CD4-positive, alpha-beta memory T cell (primary cell): ENCODE measurements at places on chromosomes 3 and 15. TPM values are rescaled to one million over a fixed set of nuclear protein-coding genes. Genes with fewer than 3 reads are reported as not detected.

DNA sequence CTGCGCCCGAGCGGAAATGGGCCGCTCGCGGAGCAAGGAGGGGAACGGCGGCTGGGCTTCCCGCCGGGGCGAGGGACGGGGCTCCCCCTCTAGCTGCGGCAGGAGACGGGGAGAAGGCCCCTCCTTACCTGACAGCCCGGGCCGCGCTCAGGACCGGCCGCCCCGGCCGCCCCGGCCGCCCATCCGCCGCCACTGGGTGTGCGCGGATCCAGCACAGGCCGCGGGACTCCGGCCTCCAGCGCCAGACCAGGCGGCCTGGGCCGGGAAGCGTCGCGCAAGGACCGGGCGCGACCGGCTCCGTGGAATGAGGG lies 296 bp downstream of the TPRA1 start:
- DNase-seq, result no peak
- H3K4me3 ChIP-seq, result peak overlapping the region; percentile 83
- H3K27me3 ChIP-seq, result no peaks in the 10 kb centered on the region
- peaks cover 26% of the 10 kb centered on the region for H3K4me1 ChIP-seq
- H3K27ac ChIP-seq, result peak overlapping the region; percentile 73

DNA sequence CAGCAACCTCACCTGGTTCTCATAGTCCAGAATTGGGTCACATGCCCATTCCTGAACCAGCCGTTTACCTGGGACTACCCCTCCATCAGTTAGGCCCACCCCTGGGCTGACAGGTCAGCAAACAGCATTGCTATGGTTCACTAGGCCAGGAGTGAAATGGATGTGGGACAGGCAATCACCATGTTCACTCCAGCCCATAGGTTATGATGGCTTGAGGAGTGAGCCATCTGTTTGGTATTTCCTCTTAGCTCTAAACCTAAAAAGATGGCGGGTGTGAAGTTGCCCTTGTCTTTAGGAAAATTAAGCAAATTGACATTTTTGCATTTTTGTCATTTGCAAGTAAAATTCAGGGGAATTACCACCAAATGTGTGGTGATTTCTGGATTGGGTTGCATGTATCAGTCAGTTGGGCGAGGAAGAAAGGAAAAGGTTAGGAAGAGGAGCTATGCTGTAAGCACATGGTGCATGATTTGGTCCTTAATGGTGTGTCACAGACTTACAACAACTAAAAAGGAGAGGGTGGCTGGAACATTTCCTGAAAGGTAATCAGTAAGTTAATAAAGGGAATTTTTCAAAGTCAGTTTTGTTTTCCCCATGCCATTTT lies 17.2 kb downstream of the NXPE3 start:
- H3K4me3 ChIP-seq, result no peak overlapping the region
- H3K4me1 ChIP-seq, result peaks cover 44% of the 10 kb centered on the region
- no peaks in the 10 kb centered on the region for H3K27me3 ChIP-seq
- H3K27ac ChIP-seq, result no peak overlapping the region

DNA sequence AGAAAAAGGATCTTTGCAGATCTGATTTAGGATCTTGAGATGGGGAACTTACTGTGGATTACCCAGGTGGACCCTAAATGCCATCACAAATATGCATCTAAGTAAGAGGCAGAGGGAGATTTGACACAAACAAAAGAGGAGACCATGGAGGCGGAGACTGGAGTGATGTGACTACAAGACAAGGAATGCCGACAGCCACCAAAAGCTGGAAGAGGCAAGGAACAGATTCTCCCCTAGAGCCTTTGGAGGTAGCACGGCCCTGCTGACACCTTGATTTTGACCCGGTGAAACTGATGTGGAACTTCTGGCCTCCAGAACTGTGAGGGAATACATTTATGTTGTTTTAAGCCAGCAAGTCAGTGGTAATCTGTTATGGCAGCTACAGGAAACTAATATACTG lies 44.0 kb downstream of the GASK1A start:
- no peak for DNase-seq
- H3K4me1 ChIP-seq, result peaks cover 74% of the 10 kb centered on the region
- H3K4me3 ChIP-seq, result no peak overlapping the region
- no peaks in the 10 kb centered on the region for H3K27me3 ChIP-seq
- no peaks in the 10 kb centered on the region for H3K36me3 ChIP-seq

GRCh38 chr3:197064771-197065170 lies 35.2 kb upstream of the MELTF start:
- no peaks in the 10 kb centered on the region for H3K4me1 ChIP-seq
- H3K27ac ChIP-seq, result no peak overlapping the region
- peaks cover 10% of the 10 kb centered on the region for H3K36me3 ChIP-seq

GRCh38 chr3:182792901-182793662 lies at the start of gene ATP11B:
ATP11B (plus strand) TSS chr3:182793504; CDS start chr3:182793760, 256 bp downstream.
- DNase-seq, result peak; percentile 76
- peaks cover 25% of the 10 kb centered on the region for H3K4me1 ChIP-seq
- H3K27me3 ChIP-seq, result no peaks in the 10 kb centered on the region
- H3K36me3 ChIP-seq, result no peaks in the 10 kb centered on the region

DNA sequence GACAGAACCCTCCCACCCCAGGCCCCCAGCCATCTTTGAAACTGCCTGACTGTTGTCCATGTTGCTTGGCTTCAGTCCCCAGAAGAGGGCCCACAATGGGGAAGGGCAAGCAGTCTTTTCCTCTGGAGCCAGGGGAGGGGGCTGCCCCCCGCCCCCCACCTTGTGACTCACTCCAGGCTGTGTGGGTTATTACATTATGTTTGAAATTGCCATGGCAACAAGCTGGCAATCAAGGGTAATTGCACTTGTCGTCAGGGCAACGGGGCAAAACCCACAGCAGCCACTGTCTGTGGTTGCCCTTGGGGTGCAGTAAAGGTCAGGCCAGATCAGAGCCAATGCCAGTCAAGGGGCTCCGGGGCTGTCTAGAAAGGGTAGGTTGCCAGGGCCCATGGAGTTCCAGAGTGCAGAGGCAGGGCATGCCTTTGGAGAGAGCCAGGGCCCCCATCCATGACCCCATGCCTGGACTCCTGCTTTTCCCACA lies 3.1 kb upstream of the CAMKV start:
- peaks cover 12% of the 10 kb centered on the region for H3K27me3 ChIP-seq
- H3K4me3 ChIP-seq, result no peak overlapping the region
- peaks cover 17% of the 10 kb centered on the region for H3K4me1 ChIP-seq
- H3K27ac ChIP-seq, result no peak overlapping the region
- DNase-seq, result peak; percentile 34

The CEMIP gene
- 0.23 TPM for total RNA-seq

The GOLGA8S gene
- 0.30 TPM for total RNA-seq

DNA sequence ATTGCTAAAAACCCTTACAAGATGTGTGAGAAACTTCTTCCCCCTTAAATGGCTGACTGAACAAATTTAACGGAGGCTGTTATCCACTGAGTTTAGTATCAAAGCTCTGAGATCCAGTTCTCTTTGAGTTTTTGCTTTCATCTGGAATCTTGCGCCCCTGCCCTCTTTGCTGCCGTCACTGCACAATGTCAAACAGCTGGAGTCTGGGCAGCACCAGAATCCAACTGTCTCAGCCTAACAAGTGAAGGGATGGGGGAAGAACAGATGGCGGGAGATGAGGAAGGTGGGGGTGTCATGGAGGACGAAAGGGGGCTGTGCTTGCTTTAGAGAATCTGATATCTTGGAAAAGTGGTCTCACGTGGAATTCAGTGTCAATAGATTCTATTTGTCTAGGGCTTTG lies 7.0 kb upstream of the BOC start:
- peaks cover 4% of the 10 kb centered on the region for H3K27me3 ChIP-seq
- H3K36me3 ChIP-seq, result no peaks in the 10 kb centered on the region
- H3K4me1 ChIP-seq, result no peaks in the 10 kb centered on the region
- no peak for DNase-seq
- no peak overlapping the region for H3K4me3 ChIP-seq

- DNase-seq, result no peak
- no peak overlapping the region for H3K4me3 ChIP-seq
- H3K27me3 ChIP-seq, result no peaks in the 10 kb centered on the region
- H3K27ac ChIP-seq, result no peak overlapping the region
- H3K4me1 ChIP-seq, result no peaks in the 10 kb centered on the region
- no peaks in the 10 kb centered on the region for H3K36me3 ChIP-seq
These were observed 25.8 kb downstream of the P2RY1 start for GRCh38 chr3:152860736-152861135.

DNA sequence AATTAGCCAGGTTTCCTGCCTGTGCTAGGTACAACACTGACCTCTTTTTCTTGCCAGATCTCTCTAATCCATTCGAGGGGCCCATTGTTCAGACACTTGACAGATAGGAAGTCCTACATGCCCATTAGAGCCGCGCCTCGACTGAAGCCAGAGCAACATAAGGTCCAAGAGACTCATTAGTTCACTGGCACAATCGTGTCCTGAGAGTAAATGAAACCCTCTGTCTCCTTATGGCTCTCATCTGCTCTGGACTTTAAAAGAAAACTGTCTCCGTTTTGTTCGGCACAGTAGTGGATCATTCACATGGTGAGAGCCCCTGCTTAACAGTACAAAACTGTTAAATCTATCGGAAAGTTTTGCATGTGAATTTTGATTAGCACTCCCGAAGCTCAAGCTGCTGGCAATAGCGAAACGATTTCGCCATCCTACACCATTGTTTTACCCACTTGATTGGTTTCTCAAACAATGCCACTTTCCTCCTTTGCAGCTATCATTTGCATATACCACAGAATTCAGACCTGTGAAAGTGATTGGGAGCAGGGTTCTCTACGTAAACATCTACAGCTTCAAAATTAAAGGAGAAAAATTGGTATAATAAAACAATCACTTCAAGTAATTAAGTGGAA lies 19.0 kb upstream of the C15orf61 start:
- H3K36me3 ChIP-seq, result no peaks in the 10 kb centered on the region
- no peaks in the 10 kb centered on the region for H3K27me3 ChIP-seq
- H3K27ac ChIP-seq, result no peak overlapping the region
- no peaks in the 10 kb centered on the region for H3K4me1 ChIP-seq
- no peak overlapping the region for H3K4me3 ChIP-seq

GRCh38 chr3:100650651-100651619 lies 41.5 kb downstream of the ADGRG7 start:
- no peak overlapping the region for H3K4me3 ChIP-seq
- no peaks in the 10 kb centered on the region for H3K36me3 ChIP-seq
- DNase-seq, result peak; percentile 11

The DNAH1 gene
- total RNA-seq, result 49.8 TPM

GRCh38 chr3:52443268-52443610 lies 1.7 kb downstream of the SEMA3G start:
- no peak overlapping the region for H3K27ac ChIP-seq
- H3K36me3 ChIP-seq, result no peaks in the 10 kb centered on the region
- no peak overlapping the region for H3K4me3 ChIP-seq
- H3K27me3 ChIP-seq, result no peaks in the 10 kb centered on the region

DNA sequence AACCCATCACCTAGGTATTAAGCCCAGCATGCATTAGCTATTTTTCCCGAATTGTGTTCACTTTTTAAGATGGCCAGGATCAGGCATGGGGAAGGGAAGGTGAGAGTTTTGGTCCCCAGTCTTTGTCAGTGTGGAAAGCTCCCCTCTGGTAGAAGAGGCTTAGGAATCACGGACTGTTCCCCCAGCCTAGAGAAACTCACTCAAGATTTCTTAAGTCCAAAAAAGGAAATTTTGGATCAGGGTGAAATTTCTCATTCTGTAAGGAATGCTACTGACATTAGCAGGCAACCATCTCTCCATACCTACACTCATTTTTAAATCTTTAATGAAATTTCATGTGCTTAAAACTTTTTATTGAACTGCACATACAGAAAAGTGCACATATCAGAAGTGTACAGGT lies 70.3 kb upstream of the GALNT15 start:
- no peaks in the 10 kb centered on the region for H3K27me3 ChIP-seq
- no peak overlapping the region for H3K4me3 ChIP-seq
- no peak overlapping the region for H3K27ac ChIP-seq

The NR1I2 gene
- total RNA-seq, result 0.49 TPM

- peaks cover 55% of the 10 kb centered on the region for H3K4me1 ChIP-seq
- DNase-seq, result no peak
- no peak overlapping the region for H3K27ac ChIP-seq
These were observed 7.2 kb downstream of the FOXL2 start for GRCh38 chr3:138939561-138940241.

GRCh38 chr3:141870091-141870687 lies 6.3 kb upstream of the ATP1B3 start:
- H3K4me3 ChIP-seq, result no peak overlapping the region
- DNase-seq, result no peak
- H3K4me1 ChIP-seq, result peaks cover 3% of the 10 kb centered on the region
- H3K27ac ChIP-seq, result no peak overlapping the region
- no peaks in the 10 kb centered on the region for H3K36me3 ChIP-seq

GRCh38 chr3:17158941-17159682 lies 274.4 kb downstream of the PLCL2 start:
- no peak for DNase-seq
- no peaks in the 10 kb centered on the region for H3K4me1 ChIP-seq
- H3K36me3 ChIP-seq, result peaks cover 1% of the 10 kb centered on the region
- H3K27ac ChIP-seq, result no peak overlapping the region
- H3K4me3 ChIP-seq, result no peak overlapping the region

The B2M gene
- total RNA-seq, result 7,929 TPM

GRCh38 chr3:189455641-189456417 lies 175.4 kb upstream of the TP63 start:
- H3K4me3 ChIP-seq, result no peak overlapping the region
- no peak overlapping the region for H3K27ac ChIP-seq
- H3K36me3 ChIP-seq, result no peaks in the 10 kb centered on the region
- H3K27me3 ChIP-seq, result no peaks in the 10 kb centered on the region

DNA sequence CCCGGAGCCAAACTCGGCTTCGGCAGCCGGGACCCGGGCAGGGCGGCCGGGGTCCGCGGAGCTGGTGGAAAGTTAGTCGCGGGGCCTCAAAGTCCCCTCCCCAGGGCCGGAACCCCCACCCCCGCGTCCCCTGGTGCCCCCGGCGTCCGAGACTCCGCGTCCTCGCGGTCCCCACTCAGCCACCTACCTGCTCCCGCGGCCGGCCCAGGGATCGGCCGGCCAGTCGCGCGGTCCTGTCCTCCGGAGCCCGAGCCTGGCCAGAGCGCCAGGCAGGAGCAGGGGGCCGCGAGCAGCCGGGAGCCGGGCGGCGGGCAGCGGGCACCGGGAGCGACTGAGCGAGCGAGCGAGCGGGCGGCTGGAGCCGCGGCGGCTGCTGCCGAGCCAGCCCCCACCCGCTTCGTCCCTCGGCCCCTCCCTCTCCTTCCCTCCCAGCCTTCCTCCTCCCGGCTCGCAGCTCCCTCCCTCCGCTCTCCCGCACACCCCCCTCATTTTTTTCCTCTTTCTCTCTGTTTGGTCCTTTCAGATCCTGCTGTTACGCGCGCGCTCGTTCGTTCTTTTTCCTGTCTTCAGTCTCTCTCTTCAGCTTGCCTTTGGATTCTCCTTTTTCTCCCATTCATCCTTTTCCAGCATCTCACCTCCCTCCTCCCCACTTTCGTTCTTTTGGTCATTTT lies at the start of gene MEGF11:
MEGF11 (minus strand) TSS at position 333 of the 671 bp plus-strand sequence. CDS start 125,347 bp downstream, outside the sequence.
- peaks cover 48% of the 10 kb centered on the region for H3K27me3 ChIP-seq
- H3K4me1 ChIP-seq, result peaks cover 23% of the 10 kb centered on the region
- no peaks in the 10 kb centered on the region for H3K36me3 ChIP-seq
- H3K27ac ChIP-seq, result no peak within 1 kb of the TSS
- DNase-seq, result no peak
